ENCODE measurements at places on chromosomes 7 and 10.

DNA sequence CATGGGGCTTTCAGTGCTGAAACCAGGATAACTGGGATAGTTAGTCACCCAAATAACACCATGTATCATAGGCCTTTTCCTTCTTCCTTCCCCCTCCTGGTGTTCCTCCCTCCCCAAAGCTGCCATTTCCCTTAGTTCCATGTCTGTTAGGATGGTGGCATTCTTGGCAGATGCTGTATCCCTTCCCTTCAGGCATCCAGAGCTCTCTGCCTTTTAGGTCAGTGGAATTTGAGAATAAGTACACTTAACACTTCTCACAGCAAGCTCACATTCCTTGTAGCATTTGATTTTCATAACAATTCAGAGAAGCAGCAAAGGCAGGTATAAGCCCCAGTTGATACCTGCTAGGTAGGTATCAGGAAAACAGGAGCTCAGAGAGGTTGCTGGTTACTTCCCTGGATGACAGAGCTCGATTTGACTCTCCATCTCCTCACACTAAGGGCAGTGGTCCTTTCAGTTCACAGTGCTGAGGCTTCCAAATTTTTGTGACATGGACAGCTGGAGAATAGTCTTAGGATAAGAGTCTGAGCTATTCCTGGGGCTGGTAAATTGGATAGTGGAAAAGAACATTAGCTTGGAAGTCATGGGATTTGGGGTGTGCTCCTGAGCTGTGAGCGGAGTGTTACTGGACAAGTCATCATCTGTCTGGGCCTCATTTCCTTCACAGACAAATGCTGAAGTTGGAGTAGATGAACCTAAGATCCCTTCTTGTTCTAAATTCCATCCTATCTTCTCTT, 108.7 kb upstream of the RHOBTB1 start:
- DNase-seq: no peak

- DNase-seq: no peak
Measured at GRCh38 chr7:142859829-142860228, 5.0 kb downstream of the EPHB6 start.

DNA sequence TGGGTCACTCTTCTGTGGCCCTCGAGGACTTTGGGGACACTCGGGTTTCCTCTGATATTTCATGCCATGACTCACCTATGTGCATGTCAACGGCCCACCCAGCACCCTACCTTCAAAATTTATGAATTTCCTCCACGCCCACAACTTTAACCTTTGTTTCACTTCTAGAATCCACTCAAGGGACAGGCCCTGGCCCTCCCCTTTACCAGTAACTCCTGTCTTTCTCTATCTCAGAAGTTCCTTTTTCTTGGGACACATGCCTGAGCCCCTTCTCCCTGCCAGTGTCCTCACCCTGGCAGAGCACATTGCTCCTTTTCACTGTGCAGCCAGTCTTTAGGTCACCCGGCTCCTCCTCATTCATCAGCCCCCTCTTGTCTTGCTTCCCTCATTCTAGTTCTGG, 282.5 kb upstream of the KLF6 start:
- peak; percentile 40 for DNase-seq

GRCh38 chr10:4347397-4347796, 478.6 kb upstream of the AKR1E2 start:
- DNase-seq: no peak

DNA sequence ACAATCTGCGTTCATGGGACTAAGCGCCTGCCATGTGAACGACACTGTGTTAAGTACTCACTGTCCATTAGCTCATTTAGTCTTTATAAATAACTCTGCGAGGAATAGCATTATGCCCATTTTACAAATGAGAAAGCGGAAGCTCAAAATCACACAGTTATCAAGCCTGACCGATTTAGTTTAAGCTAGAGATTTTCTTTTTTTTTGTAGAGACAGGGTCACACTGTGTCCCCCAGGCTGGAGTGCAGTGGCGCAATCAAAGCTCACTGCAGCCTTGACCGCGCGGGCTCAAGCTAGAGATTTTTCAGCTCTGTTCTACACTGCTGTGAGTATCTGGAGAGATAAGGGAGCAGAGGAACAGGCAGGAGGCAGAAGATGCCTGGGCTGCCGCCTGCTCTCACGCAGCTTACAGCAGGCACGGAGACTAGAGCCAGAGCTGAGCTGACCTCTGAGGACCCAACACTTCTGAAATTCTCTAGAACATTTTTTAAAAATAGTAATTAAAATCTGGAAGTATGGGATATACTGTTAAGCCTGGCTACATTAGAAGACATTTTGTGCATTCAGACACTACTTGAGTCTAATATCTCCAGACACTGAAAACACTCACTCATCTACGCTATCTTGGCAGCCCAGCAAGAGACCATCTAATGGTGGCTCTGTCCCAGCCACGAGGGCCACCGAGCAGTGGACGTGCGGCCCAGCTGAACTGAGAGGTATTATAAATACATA, 38.7 kb downstream of the GNA12 start:
- DNase-seq: no peak

DNA sequence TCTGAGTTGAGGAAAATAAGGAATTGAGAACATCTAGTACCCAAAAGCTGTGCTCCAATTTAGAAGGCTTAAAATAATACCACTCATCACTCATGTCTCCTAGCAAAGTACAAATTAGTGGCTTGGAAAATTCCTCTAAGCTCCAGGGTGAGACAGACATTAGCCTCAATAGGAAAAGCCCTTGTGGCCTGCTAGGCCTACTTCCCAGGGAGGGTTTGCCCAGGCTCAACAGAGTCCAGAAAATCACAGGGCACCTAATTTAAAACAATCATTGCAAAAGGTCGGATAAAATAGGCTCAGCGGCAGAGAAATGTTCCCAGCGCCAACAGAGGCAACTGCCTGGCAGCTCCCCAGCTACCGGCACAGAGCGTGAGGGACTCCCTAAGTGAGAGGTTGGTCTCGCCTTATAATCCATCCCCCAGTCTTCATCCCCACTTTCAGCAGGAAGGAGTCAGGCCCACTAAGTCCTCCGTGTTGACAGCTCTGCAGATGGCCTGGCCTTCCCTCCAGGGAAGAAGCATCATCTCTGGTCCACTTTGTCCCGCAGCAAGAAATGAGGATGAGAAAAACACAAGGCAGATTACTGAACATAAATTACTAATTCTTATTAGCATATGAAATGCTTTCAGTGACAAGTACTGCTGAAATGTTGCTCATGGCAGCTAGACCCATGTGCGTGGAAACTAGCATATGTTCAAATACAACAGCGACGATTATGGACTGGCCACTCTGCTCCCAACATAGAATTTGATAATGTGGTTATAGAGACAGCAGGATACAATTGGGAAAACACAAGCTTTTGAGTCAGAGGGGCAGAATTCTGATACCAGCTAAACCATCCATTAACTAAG, 1177.7 kb upstream of the AUTS2 start:
- no peak for DNase-seq

DNA sequence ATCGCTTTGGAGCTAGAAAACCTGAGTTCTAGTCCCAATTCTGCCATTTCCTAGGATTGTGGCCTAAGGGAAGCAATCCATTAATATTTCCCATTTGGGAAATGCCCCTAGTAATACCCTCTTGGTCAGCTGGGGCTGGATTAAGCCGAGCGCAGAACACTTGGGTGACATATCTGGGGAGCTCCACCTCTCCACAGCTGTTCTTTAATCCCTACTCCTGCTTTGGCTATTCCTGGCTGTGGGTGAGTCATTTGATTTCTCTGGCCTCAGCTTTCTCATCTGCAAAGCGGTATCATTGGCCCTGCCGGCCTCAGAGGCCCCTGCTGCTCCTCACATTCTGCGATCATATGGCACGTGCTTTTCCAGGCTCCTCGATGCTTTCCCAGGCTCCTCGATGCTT, 108.3 kb downstream of the BUB3 start:
- DNase-seq: no peak

- no peak for DNase-seq
Measured at GRCh38 chr7:14691034-14691433, 211.5 kb downstream of the DGKB start.

- no peak for DNase-seq
Measured at GRCh38 chr10:73645251-73645650, 4.0 kb upstream of the MYOZ1 start.

- no peak for DNase-seq
Measured at GRCh38 chr7:23422909-23423308, 47.4 kb downstream of the IGF2BP3 start.

DNA sequence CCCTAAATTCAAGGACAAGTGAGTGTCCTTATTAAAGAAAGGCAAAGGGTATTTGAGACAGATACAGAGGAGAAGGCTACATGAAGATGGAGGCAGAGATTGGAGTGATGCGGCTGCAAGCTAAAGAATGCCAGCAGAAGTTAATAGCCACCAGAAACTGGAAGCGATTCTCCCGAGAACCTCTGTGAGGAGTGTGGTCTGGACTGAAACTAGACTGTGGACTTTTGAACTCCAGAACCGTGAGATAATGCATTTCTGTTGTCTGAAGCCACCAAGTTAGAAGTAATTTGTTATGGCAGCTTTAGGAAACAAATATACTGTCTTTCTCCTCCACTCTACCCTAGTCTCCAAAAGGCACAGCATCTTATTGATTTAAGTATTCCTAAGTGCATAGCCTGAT, 80.3 kb upstream of the CREB5 start:
- no peak for DNase-seq

DNA sequence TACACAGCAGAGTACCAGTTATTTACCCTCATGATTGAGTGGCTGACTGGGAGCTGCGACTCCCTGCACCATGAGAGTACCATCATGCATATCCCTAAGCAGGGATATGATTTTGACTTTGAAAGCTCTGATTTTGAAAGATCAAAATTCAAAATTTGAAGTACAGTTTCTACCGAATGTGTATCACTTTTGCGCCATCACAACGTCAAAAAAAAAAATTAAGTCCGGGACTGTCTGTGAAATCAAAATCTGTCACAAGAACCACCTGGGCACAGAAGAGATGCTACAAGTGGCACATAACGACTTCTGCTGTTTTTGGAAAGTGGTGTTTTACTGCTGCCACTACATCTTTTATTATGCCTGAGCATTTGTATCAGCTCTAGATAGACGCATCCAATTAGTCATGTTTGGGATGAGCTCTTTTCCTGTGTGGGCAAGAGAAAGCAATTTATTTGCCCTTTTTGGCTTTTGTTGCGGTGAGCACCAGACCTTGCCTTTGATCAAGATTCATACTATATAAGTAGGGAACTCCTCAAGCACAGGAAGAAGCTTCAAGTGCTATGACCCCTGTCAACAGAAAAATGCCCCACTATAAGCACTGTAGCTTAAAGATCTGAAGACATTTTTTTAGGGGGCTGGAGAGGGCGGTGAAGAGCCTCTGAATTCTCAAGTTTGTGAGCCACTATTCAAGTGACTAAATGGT, 10.7 kb downstream of the MTPN start:
- no peak for DNase-seq

DNA sequence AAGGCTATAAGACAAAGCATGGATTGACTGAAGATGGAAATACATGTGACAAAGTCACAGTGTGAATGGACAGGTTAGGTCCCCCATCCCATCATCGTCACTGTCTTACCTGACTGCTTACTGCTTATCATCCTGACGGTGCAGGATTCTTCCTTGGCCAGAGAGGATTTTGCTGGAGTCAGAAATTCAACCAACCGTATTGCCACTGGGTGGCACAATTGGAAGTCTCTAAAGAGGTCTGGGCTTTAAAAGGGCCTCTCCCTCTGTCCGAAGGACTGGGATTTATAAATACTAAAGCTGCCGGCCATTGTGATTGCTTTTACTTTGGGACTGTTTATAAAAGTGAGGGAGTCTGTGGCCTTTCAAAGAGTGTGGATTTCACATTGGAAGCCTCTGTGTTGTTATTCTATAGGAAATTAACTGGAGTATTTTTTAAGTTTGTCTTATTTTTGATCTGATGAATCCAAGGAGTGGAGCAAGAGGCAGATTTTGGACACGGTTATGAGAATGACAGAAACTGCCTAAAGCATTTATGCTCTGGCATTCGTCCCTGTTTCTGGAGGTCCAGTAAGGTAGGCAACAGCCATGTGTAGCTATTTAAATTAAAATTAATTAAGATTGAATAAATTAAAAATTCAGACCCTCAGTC, 113.3 kb upstream of the CREB5 start:
- DNase-seq: no peak

DNA sequence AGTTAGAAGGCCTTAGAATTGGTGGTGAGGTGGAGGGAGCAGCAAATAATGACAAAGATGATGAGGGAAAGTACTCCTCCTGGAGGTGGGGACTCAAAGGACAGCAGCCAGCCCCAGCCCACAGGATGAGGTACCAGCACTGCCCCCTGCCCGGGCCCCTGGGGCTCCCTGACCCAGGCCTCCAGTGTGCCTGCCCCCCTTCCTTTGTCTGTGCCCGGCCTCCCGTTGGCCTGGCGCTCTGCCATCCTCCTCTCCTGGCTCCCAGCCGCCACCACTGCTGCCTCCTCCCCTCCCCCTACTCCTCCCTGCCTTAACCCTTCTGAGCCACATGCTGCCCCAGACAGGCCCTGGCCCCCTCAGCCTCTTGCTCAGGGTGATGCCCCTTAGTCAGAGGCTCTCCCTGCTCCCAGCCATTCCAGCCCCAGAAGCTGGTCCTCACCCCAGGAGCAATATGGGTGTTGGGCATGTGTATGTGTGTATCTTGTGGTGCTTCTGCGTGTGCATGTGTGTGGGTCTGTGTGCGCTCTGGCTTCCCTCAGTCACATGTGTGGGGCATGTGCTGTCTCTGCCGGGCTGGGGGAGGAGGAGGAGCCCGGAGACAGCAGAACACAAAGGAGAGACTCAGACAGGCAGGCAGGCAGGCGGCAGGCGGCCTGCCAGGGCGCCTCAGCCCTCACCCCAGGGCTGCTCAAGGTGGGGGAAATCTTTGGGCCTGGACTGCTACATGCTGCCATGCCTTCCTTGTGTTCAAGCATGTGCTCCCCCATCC, 2.6 kb downstream of the LDB1 start:
- peak; percentile 48 for DNase-seq

- DNase-seq: no peak
Measured at GRCh38 chr7:18515067-18515466, 19.5 kb downstream of the HDAC9 start.

- no peak for DNase-seq
Measured at GRCh38 chr10:6743291-6743849, 163.3 kb upstream of the PRKCQ start.

GRCh38 chr10:98425511-98426352, 10.8 kb upstream of the PYROXD2 start:
- peak; percentile 43 for DNase-seq

- DNase-seq: no peak
Measured at GRCh38 chr7:11713352-11713751, 118.6 kb downstream of the THSD7A start.

- DNase-seq: peak; percentile 29
Measured at GRCh38 chr7:129530795-129531391, 28.6 kb downstream of the SMKR1 start.

GRCh38 chr10:118633786-118634185, 38.3 kb upstream of the PRLHR start:
- no peak for DNase-seq

Measured in stimulated activated CD4-positive, alpha-beta T cell treated with anti-CD3 and anti-CD28 coated beads, Interleukin-4, amount 100 ng/mL, for 4 hours (primary cell).